ENCODE measurements at places on chromosomes 5 and 9.

- DNase-seq, result no peak
Observed at GRCh38 chr5:77972469-77973252, 196.5 kb upstream of the TBCA start.

GRCh38 chr9:134919303-134919702 lies 1.6 kb upstream of the FCN1 start:
- DNase-seq, result no peak

GRCh38 chr5:121296356-121296755 lies 555.3 kb upstream of the FTMT start:
- DNase-seq, result no peak

- no peak for DNase-seq
Observed at GRCh38 chr9:35313916-35314315, 152.1 kb downstream of the UNC13B start.

GRCh38 chr5:169202969-169203368 lies 98.0 kb downstream of the SLIT3 start:
- peak; percentile 35 for DNase-seq

- no peak for DNase-seq
Observed at GRCh38 chr5:158303275-158303674, 444.3 kb upstream of the CLINT1 start.

- no peak for DNase-seq
Observed at GRCh38 chr5:10629682-10630081, 65.8 kb downstream of the ANKRD33B start.

- DNase-seq, result peak; percentile 5
Observed at GRCh38 chr5:133370036-133370831, 242.1 kb downstream of the FSTL4 start.

DNA sequence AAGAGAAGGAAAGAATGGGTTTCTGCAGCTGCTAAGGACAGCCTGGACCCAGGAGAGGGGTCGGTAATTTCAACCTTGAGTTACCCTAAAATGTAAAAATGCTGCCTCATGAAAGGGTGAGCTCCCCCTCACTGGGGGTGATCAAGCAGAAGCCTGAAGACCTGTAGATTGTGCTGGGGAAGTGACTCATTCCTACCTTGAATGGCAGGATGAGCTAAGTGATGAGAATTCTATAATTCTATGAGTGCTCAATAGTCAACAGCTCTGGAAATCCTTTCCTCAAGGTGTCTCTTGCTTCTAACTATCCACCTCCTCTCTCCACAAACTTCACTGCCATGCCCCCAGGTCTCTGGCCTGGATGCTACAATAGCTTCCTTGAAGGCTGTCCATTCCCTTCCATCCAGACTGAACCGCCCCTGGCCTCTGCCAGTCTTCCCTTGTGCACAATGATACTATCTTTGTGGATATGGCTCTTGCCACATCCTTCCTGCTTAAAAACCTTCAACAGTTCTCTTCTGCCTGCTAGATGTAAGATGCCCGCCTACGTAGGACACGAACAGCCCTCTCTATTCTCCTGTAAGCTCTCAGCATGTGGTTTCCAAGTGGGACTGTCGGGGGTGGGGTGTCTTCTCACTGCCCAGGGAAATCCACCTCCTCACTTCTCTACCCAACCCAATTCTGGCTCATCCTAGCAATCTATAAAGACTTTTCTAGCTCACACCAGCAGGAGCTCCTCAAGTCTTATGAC lies 50.6 kb downstream of the PTPN3 start:
- no peak for DNase-seq

DNA sequence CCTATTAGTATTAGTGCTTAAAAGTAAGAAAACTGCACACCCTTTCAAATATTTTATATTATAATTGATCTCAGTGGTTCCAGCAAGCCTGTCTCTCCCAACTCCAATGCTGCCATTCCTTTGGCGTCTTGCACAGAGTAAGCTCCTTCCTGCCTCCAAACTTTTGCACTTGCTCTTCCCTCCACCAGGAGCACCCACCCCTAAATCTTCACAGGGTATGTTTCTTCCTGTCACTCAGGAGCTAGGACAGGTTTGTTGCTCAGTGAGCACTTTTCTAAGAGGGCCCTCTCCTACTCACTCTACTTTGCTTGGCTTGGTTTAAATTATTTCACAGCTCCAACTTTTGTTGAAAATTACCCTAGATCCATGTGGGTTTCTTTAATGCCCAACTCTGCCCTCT lies 189.1 kb upstream of the ADRA1B start:
- DNase-seq, result no peak

DNA sequence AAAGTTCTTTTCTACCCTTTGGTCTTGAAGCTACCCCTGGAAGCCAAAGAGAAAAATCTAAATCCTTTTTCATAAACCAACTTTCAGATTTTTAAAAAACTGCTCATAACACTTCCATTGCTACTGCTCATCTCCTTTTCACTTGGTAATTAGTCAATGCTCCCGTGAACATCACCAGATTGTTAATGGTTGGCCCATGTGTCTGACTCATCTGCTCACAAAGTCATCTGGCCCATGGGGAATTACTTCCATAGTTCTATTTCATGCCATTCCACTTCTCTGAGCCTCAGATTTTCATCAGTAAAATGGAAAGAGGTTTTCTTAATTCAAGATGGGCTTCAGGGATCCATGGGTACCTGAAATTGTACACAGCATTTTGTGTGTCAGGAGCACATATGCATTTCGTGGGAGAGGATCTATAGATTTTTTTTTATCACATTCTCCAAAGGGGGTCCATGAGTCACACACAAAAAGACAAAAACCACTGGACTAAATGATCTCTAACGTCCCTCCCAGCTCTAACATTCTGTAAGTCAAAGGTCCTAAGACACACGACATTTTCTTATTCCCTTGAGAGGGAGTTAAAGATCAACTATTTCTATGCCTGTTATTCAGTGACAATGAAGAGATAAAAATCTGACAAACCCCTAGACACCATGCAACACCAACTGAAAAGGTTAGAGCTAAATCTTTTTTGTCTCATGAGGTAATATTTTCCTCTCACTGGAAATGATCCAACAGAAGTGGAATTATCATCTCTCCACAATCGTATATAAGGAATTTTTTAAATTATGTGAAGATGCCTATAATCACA lies 75.4 kb downstream of the TEX10 start:
- peak; percentile 8 for DNase-seq

- no peak for DNase-seq
Observed at GRCh38 chr5:111232311-111233051, 8.3 kb downstream of the CAMK4 start.

DNA sequence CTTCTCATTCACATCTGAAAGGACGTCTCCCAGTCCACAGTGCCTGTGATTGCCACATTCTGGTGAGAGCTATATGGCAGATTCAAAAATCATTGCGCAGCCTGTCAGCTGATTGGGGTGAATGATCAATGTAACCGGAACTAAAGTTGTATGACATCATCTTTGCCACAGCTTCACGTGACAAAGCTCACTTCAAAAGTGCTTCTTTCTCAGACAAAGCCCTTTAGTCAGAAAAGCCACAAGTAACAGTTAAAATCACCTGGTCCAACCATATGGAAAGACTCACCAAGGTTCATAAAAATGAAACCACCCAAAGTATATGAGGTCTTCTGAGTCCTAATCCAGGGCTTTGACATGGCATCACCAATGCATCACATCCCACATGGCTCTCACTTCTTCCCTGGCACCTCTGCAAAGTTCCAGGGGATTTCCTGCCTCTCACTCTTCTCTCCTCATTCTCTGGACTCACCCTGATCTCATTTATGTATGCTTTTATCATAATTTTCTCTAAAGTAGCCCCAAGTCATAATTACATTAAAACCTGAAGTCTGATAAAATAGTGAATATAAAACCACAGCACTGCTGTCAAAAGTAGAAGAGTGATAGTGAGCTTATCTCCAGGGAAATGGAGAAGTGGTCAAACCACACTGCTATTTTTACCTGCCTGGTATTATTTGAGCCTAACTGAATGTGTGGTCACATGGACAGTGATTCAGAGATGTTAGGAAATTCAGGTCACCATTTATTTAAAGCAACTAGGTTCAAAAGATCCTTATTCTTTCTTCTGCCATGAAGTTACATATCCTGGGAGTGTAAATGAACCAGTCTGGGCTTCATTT lies 193.1 kb upstream of the PTGER4 start:
- DNase-seq, result no peak

GRCh38 chr9:71624728-71625127 lies 143.6 kb downstream of the CEMIP2 start:
- no peak for DNase-seq

GRCh38 chr5:66546541-66546940 lies 49.7 kb upstream of the MAST4 start:
- DNase-seq, result no peak

GRCh38 chr5:133612249-133612860 lies at the start of gene FSTL4:
TSS of gene FSTL4 (minus strand) at chr5:133612541.
- no peak for DNase-seq

DNA sequence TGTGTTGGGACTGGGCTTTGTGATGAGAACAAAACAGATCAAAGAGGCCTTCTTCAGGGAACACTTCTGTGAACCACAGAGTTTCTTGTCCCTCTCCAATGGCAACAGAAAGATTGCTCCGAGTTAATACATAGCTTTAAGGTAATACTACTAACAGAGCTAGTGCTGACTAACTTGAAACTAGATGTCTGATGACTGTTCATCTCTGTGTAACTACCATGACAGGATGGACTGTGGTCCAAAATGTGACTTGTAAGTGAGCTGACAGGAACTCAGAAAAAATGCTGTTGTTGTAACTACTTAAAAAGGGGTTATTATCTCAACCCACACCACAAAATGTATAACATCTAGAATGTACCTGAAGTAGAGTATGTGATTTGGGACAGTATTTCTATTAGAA lies 630.2 kb upstream of the DMAC1 start:
- no peak for DNase-seq

GRCh38 chr9:7287986-7288385 lies 511.6 kb downstream of the DMAC1 start:
- DNase-seq, result no peak

All from fibroblast of the conjunctiva (primary cell).